Kidney tubule cell (primary cell): ENCODE measurements at places on chromosomes 6 and 20.

DNA sequence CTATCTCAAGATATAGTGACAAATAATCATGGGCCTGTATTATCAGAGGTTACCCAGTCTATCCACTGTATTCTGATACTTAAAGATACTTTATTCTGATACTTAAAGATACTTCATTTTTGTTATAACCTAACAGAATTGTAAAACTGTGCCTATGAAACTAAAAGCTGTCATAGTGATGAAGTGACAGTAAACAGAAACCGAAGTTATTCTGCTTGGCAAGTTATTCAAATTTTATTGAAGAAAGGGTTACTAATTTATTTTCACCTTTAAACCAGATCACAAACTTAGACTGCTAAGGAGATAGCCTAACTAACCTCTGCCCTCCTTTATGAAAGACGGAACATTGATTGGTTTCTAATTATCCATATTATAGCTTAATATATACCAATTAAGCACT, 604.6 kb upstream of the IMPG1 start:
- DNase-seq, result no peak

DNA sequence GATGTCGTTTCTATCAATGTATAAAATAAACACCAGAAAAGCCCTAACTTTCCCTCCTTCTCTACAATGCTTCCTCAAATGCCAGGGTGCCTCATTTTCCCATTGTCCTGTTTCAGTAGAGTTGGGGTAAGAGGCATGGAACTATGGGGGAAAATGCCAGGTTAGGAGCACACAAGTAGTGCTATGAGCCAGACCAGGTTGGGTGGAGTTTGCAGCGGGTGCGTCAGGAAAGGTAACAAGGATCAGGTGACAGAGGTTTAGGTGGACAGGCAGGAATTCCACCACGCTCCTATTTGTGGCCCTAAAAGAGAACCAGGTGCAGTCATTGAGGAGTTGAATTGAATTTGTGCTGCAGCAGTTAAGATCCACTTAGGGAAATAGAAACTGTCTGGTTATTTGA, 36.5 kb downstream of the SYTL3 start:
- no peak for DNase-seq

DNA sequence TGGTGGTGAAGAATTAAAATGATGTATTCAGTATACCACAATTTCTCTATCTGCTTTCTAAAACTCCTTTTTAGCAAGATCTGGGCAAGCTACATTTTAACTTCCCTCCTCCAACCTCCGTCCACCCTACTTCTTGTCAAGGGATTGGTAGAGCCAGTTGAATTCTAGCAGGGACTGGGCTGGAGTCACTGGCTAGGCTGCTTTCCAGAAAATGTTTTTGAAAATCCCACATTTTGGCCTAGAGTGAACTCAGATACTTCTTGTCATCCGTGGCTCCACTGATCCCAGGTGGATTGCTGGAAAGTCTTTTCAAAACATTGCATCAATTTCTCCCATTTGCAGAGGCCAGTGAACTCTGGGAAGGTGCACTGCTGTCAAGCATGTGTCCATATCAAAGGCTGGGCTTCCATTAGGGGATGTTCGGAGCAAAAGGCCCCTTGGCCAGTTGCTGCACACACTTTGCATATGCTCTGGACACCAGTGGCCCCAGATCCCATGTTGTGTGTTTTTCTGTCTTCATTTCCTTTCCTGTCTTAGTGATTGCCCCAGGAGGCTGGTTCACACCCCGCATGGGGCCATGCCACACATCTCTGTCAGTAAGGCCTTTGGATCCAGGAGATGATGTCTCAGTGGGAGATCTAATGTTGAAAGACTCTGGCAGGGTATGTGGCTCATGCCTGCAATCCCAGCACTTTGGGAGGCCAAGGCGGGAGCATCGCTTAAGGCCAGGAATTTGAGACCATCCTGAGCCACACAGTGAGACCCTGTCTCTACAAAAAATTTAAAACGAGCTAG, 11.3 kb upstream of the KCNK16 start:
- no peak for DNase-seq

- DNase-seq, result no peak
Observed at GRCh38 chr6:12114055-12114503, 102.0 kb downstream of the HIVEP1 start.

- no peak for DNase-seq
Observed at GRCh38 chr6:157967486-157967885, 14.2 kb upstream of the SYNJ2 start.
